ENCODE measurements at places on chromosomes 16 and 17.
A peak's percentile ranks its signal among the peaks of the same experiment; 100 is the strongest.

- DNase-seq, result no peak
Measured at GRCh38 chr16:30731411-30731810, 16.8 kb upstream of the PHKG2 start.

- peak; percentile 84 for DNase-seq
Measured at GRCh38 chr16:30526137-30526822, at the start of gene ZNF768. Gene ZNF768, minus strand, starts transcription at chr16:30526566. Its CDS starts 153 bp downstream, at chr16:30526413.

DNA sequence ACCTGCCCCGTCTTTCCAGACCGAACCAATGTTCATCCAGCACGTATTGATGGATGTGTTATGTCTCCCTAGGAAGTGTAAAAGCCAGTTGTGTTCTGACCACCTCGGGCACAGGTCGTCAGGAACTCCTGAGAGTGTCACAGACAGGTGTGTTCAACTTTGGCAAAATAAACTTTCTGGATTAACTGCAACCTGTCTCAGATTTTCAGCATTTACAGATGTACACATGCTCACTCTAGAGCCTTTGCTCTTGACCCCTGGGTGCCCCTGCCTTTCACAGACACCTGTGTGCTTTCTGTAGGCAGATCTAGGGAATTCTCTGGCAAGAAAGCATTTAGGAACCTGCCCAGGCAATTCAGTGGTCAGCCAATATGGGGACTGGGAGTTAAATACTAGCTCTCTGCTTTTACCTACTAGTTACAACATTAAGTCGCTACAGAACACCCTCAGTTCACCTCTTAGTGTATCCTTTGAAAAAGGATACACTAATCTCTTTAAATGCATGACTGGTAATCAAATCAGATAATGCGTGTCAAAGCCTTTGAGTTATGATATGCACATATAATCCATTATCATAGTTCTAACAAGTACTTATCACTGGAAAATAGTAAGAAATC, 188.9 kb downstream of the CPPED1 start:
- DNase-seq, result no peak

DNA sequence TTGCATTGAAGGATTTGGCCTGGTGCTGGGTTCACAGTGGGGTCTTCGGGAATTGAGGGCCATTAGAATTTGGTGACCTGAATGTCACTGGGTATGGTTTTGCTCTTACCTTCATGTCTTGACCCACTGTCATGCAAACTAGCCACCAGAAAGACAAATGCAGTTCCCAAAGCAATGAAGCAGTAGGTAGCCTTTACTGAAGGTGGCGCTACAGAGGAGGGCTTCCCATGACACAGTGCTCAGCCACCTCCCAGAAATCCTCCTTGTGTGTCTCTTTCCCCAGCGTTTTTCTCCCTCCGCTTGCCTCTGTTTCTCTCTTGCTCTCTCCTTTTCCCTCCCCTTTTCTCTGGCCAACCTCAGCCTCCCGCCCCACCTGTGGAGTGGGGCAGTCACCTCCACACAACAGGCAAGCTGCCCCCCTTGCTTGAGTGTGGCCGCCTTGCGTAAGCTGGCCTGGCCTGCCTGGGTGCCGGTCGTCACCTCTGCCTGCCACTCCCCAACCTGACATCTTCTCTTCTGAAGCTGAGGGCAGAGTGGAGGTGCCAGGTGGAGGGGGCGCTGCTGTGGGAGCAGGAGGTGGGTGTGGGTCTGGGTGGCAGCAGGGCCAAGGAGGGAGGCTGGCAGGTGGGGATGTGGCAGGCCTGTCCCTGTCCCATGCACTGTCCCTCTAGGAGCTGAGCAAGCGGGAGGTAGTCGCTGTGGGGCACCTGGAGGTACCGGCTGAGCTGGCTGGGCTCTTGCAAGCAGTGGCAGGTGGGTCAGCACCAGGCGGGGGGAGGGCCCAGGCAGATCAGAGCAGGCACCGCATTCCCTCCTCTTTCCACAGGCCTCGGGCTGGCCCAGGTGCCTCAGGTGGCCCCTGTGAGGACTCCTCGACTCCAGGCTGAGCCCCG, 34.7 kb downstream of the MYO15A start:
- peak; percentile 78 for DNase-seq

DNA sequence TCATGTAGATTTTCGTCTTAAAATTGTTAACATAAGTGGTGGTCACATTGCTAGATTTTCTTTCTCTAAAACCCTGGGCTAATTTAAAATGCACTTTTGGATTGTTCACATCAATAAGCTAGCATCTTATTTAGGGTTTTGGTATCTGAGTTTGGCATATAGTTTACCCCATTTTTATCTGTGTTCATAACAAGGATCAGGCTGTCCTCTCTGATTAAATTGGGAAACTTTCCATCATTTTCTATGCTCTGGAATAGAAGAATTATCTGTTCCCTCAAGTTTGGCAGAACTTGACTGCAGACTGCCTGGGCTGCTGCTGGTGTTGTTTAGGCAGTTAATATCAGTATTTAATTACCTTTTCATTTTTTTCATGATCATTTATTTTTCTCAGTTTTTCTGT, 1.8 kb downstream of the SPECC1 start:
- DNase-seq, result no peak

DNA sequence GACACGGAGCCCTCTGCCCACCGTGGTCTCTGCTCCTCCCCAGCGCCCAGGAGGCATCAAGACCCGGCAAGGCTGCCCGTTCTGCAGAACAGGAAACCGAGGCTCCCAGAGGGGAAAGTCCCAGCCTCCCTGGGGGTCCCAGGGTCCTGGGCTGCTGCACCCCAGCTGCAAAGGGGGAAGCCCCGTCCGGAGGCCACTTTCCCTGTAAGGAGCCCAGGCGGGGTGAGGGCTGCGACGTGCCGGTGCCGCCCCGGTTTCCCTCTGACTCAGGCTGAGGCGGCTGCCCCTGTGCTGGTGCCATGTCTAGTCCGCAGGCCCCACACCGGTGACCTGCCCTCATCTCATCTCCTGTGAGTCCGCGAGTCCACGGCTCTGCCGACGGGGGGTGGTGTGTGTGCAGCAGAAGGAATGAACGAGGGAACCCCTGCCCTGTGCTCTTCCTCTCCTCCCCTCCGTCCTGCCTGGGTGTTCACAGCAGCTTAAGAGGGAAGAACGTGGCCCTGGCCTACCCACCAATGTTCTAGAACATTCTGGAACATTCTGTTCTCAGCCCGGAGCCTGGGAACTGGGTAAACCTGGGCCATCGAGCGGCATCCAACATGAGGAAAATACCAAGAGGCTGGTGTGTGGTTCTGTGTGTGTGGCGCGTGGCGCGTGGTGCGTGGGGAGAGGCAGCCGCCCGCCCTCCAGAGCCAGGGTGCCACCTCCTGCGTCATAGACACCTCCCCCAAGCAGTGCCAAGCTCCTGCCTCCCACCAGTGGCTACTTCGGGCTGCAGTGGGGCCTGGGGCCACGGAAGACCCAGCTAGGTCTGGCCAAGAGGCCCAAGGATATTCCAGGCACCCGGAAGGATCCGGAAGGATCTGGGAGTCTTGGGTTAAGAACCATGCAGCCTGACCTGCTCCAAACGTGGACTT, 7.0 kb upstream of the CBFA2T3 start:
- DNase-seq, result no peak

GRCh38 chr17:78337244-78338109, 22.4 kb downstream of the SOCS3 start:
- peak; percentile 42 for DNase-seq

DNA sequence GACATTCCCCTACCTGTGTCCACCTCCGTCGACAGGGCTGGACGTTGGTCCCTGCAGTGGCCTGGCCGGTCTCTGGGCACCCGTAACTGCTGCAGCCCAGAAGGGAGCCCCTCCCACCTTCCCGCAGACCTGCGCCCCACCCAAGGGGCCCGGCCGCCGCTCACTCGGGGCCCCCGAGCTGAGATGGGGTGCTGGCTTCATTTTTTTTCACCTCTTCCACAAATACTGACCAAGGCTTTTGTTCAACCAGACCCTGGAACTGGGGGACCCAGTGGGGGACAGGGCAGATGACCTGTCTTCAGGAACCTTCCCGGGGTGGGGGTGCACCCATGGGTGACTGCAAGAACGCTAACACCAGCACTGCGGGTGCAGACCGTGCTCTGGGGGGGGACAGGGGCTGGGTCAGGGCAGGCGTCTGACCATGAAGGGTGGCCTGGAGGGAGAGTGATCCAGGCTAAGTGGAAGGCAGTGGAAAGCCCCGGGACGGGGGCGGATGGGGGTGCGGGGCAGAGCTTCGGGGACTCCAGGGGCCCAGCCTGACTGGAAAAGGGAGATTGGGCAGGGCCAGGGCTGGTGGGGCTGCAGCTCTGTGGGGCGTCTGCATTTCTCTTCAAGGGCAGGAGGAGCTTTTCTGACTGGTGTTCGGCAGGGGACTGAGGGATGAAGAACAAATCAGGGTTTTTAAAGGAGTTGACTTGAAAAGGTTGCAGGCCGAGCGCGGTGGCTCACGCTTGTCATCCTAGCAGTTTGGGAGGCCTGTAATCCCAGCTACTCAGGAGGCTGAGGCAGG, 42.3 kb downstream of the SLC7A5 start:
- peak; percentile 64 for DNase-seq

DNA sequence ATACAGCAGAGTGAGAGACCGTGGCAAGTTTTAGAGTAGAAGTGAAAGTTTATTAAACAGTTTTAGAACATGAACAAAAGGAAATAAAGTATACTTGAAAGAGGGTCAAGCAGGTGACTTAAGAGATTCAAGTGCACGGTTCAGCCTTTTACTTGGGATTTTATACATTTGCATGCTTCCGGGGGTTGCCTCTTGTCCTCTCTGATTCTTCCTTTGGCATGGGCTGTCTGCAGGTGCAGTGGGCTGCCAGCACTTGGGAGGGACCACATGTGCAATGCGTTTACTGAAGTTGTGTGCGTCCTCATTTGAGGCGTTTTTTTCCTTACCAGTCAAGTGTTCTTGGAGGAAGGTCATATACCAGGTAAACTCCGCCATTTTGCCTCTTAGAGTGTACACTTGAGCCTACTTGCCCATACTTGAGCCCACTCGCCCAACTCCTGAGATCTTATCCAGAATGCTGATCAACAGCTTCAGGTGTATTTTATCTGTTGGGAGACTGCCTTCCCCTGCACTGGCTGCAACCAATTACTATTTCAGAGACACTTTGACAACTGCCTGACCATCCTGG, 195.2 kb downstream of the IRX5 start:
- DNase-seq, result no peak

- DNase-seq, result peak; percentile 71
Measured at GRCh38 chr17:78324391-78325075, 35.3 kb downstream of the SOCS3 start.

DNA sequence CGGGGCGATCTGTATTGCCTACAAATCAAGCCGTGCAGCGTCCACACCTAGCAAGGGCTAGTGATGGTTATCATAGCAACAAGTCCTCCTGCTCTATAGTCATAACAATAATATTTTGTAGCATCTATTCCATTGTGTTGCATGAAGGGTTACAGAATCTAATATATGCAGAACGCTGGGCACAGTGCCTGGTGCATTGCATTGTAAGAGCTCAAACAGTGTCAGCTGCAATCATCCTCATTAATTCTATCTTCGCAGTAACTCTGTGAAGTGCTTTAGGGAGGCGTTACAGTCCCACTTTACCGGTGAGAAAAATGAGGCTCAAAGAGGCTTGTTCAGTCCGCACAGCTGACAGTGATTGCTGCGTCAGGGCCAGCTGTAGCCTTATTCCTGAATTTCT, 149.4 kb downstream of the RBFOX1 start:
- DNase-seq, result no peak
